ENCODE measurements at places on chromosomes 4 and X. TPM values are rescaled to one million over a fixed set of nuclear protein-coding genes. Genes with fewer than 3 reads are reported as not detected.

GRCh38 chr4:116531870-116532269 is 553.5 kb downstream of the TRAM1L1 start:
- H3K4me3 ChIP-seq = no peak overlapping the region
- no peak overlapping the region for H3K27ac ChIP-seq
- DNase-seq = no peak

DNA sequence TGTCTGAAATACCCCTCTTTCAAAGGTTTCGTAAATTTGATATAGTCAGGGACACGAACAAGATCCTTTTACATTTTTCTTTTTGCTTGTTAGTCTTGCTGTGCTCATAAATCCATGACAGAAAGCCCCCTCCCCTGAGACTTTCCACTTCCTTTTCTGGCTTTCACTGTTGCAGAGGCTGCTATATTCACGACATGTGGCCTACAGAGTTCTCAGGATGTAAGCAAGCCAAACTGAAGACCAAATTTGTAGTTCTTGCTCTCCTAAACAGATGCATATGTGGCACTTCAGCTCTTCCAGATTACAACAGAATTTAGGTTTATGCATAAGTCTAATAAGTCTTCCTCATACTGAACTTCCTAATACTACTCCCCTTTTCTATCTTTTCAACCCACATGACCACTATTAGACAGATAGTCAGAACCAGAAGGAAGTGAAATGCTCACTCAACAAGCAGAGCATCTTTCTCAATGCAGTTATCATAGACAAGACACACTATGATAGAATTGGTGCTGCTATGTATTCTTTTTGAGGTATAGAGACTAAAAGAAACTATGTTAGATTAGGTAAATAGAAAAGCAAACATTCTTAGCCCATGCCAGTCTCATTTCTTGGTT is 15.0 kb downstream of the BTK start:
- H3K4me1 ChIP-seq = no peaks in the 10 kb centered on the region
- no peak overlapping the region for H3K27ac ChIP-seq
- no peak overlapping the region for H3K4me3 ChIP-seq
- H3K27me3 ChIP-seq = no peaks in the 10 kb centered on the region
- no peak for DNase-seq
- H3K36me3 ChIP-seq = no peaks in the 10 kb centered on the region

GRCh38 chrX:48497871-48498270 is 10.9 kb upstream of the PORCN start:
- no peaks in the 10 kb centered on the region for H3K4me1 ChIP-seq
- no peak for DNase-seq
- H3K27me3 ChIP-seq = no peaks in the 10 kb centered on the region
- no peak overlapping the region for H3K27ac ChIP-seq
- no peak overlapping the region for H3K4me3 ChIP-seq
- H3K36me3 ChIP-seq = no peaks in the 10 kb centered on the region

- H3K27ac ChIP-seq = no peak overlapping the region
- no peak overlapping the region for H3K4me3 ChIP-seq
- no peaks in the 10 kb centered on the region for H3K4me1 ChIP-seq
- H3K27me3 ChIP-seq = no peaks in the 10 kb centered on the region
Observed at GRCh38 chrX:39952989-39953388, 144.8 kb downstream of the BCOR start.

DNA sequence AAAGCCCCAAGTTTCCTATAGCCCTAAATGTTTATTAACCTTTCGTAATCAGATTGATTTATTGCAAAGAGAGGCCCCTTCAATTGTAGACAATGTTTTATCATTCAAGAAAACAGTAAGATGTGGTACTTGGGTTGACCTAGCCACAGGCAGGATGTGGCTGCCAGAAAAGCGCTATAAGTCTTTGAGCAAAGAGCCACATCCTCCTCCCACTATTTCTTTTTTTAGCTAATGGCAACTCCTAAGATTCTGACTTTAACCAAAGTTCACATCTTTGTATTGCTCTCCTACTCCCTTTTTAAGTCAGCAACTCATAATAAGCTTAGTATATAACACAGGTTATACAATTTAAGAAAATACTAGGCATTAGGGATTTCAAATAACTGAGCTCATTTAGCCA is 70.7 kb upstream of the PPP3CA start:
- no peak overlapping the region for H3K27ac ChIP-seq
- no peak for DNase-seq
- H3K36me3 ChIP-seq = no peaks in the 10 kb centered on the region
- no peaks in the 10 kb centered on the region for H3K27me3 ChIP-seq
- no peaks in the 10 kb centered on the region for H3K4me1 ChIP-seq
- no peak overlapping the region for H3K4me3 ChIP-seq

DNA sequence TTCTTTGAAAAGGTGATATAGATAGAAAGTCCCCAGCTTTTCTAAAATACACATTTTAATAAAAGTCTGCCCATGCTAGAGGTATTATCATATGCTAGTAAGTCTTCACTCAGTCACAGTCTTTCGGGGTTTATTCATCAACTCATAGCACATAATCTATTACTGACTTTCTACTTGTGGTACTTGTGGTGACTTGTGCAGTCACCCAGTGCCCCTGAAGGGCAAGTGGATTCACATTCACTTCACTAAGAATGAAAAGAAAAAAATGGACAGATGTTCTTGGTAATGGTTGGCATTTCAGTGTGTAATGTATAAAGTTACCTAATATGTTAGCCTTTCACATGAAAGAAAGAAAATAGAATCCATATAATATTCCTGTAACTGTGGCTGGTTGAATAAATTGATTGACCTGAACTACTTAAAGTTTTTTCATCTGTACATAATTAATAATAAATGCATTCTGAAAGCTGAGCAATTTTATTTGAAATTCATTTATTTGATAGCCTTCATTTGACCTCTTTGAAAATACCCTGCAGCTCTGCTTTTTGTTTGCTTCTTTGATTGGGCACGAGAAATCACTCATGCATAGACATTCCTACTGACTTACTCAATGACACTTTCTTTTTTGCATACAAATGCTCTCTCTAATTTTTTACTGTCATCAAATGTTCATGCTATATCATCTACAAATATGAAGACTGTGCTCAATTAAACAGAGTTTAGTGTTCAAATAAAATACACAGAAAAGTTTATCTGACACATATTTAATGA is 39.5 kb upstream of the ZNF330 start:
- no peaks in the 10 kb centered on the region for H3K36me3 ChIP-seq
- no peak overlapping the region for H3K27ac ChIP-seq
- no peak for DNase-seq
- no peaks in the 10 kb centered on the region for H3K4me1 ChIP-seq
- no peak overlapping the region for H3K4me3 ChIP-seq
- peaks cover 4% of the 10 kb centered on the region for H3K27me3 ChIP-seq

- no peaks in the 10 kb centered on the region for H3K36me3 ChIP-seq
- H3K4me1 ChIP-seq = no peaks in the 10 kb centered on the region
- no peaks in the 10 kb centered on the region for H3K27me3 ChIP-seq
- DNase-seq = no peak
- no peak overlapping the region for H3K4me3 ChIP-seq
- H3K27ac ChIP-seq = no peak overlapping the region
Observed at GRCh38 chr4:83342476-83342875, 7.8 kb upstream of the HPSE start.

DNA sequence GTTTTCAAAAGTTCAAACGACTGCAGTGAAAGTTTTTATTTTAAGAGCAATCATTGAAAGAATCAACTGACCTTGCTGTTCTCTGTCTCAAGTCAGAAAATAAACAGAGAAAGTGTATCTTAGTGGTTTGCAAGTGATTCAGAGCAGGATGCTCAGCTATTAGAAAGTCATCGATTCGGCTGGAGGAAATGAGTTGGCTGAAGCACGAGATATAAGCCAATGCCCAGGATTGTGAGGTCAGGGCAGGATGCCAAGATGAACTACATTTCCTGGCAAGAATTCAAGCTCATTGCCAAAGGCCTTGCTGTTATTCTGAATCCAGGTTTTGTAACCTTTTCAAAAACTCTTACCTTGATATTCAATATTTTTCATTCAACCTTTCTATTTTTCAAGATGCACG is 541.4 kb upstream of the BOD1L1 start:
- no peak overlapping the region for H3K27ac ChIP-seq
- H3K36me3 ChIP-seq = no peaks in the 10 kb centered on the region
- DNase-seq = no peak

- DNase-seq = no peak
- H3K36me3 ChIP-seq = no peaks in the 10 kb centered on the region
- H3K4me1 ChIP-seq = no peaks in the 10 kb centered on the region
- H3K4me3 ChIP-seq = peak overlapping the region; percentile 68
- no peaks in the 10 kb centered on the region for H3K27me3 ChIP-seq
Observed at GRCh38 chrX:103376979-103377324, 614 bp downstream of the BEX3 start.

DNA sequence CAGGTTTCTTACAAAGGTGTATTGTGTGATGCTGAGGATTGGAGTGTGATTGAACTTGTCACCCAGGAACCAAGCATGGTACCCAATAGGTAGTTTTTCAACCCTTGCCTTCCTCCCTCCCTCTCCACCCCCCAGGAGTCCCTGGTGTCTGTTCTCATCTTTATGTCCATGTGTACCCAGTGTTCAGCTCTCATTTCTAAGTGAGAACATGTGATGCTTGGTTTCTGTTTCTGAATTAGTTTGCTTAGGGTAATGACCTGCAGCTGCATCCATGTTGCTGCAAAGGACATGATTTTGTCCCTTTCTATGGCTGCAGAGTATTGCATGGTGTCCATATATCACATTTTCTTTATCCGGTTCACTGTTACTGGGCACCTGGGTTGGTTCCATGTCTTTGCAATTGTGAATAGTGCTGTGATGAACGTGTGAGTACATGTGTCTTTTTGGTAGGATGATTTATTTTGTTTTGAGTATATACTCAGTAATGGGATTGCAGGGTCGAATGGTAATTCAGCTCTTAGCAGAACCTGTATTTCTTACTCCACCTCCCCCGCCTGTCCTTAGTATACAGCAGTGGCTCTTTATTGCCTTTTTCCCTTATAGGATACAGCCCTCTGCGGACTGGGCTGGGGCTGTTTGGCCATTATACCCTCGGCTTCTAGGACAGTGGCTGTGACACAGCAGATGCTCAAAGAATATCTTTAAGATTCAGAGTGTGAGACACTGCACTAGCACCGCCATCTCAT is 145.4 kb downstream of the PTTG2 start:
- no peak overlapping the region for H3K27ac ChIP-seq
- peaks cover 6% of the 10 kb centered on the region for H3K36me3 ChIP-seq
- H3K4me1 ChIP-seq = peaks cover 18% of the 10 kb centered on the region
- H3K4me3 ChIP-seq = no peak overlapping the region
- DNase-seq = no peak
- H3K27me3 ChIP-seq = no peaks in the 10 kb centered on the region

- no peak for DNase-seq
- no peak overlapping the region for H3K4me3 ChIP-seq
- H3K27ac ChIP-seq = no peak overlapping the region
- H3K4me1 ChIP-seq = peaks cover 6% of the 10 kb centered on the region
- H3K36me3 ChIP-seq = no peaks in the 10 kb centered on the region
Observed at GRCh38 chr4:169397762-169398161, 127.0 kb upstream of the SH3RF1 start.

FABP2 gene
- total RNA-seq = not detected

DNA sequence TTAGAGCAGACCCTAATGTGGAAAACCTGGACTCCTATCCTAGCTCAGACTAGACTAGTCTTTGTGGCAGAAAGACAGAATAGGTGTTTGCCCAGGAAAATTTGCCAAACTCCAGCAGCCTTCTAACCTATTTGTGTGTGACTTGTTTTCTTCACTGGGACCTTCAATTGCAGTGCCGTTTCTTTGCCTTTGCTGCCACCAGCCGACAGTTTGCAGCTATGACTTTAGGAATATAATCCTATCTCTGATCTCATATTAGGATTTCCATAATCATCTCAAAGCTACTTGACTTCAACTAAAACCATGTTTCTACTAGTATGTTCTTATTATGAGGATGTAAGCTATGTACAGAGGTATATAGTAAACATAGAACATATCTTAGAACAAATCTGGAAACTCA is 60.2 kb upstream of the PGAM4 start:
- no peak overlapping the region for H3K27ac ChIP-seq
- H3K27me3 ChIP-seq = no peaks in the 10 kb centered on the region
- H3K4me3 ChIP-seq = no peak overlapping the region
- H3K4me1 ChIP-seq = no peaks in the 10 kb centered on the region
- no peaks in the 10 kb centered on the region for H3K36me3 ChIP-seq

GRCh38 chr4:174397366-174398155 is 113.8 kb downstream of the CEP44 start:
- no peak for DNase-seq
- no peaks in the 10 kb centered on the region for H3K27me3 ChIP-seq
- H3K4me3 ChIP-seq = no peak overlapping the region
- no peaks in the 10 kb centered on the region for H3K36me3 ChIP-seq
- H3K27ac ChIP-seq = no peak overlapping the region

DNA sequence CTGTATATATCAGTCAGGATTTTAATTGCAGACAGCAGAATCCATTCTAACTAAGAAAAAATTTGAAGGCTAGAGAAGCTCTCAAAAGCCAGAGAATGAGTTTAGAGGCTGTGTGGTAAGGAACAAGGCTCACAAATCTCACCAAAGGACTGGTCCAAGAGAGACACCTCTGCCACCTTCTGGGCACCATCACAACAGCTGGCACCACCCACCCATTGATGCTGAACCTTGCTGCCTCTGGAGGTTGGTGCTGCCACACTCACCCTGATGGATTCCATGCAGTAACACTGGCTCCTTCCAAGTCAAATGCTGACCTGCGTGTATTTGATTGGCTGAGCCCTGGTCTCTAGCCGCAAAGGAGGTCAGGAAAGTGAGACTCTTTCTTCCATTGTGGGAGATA is 100.8 kb downstream of the BEND2 start:
- no peak overlapping the region for H3K4me3 ChIP-seq
- H3K27ac ChIP-seq = no peak overlapping the region
- no peaks in the 10 kb centered on the region for H3K27me3 ChIP-seq
- no peaks in the 10 kb centered on the region for H3K4me1 ChIP-seq
- no peaks in the 10 kb centered on the region for H3K36me3 ChIP-seq

- H3K4me3 ChIP-seq = no peak overlapping the region
- DNase-seq = no peak
- no peaks in the 10 kb centered on the region for H3K36me3 ChIP-seq
- H3K27me3 ChIP-seq = no peaks in the 10 kb centered on the region
Observed at GRCh38 chrX:19629541-19629940, 114.2 kb upstream of the MAP3K15 start.

GRCh38 chrX:858542-859078 is 228.0 kb downstream of the SHOX start:
- no peaks in the 10 kb centered on the region for H3K27me3 ChIP-seq
- no peak for DNase-seq
- no peak overlapping the region for H3K27ac ChIP-seq

Measured in suprapubic skin (tissue), 4 donors.